ENCODE measurements at places on chromosomes 7 and 10. TPM values are rescaled to one million over a fixed set of nuclear protein-coding genes. Genes with fewer than 3 reads are reported as not detected.

The GIMAP1 gene
- 8.0 TPM for polyA plus RNA-seq

The SFRP4 gene
- 2.2 TPM for polyA plus RNA-seq

The SLC26A3 gene
- polyA plus RNA-seq: 0.03 TPM

The EPO gene
- not detected for polyA plus RNA-seq

The NANOS1 gene
- polyA plus RNA-seq: 5.1 TPM

The MKI67 gene
- 0.42 TPM for polyA plus RNA-seq

The ZNF736 gene
- 3.5 TPM for polyA plus RNA-seq

The WNT8B gene
- 0.08 TPM for polyA plus RNA-seq

The LIPJ gene
- not detected for polyA plus RNA-seq

The NHLRC2 gene
- polyA plus RNA-seq: 6.7 TPM

The ASZ1 gene
- not detected for polyA plus RNA-seq

The TMEM184A gene
- 6.7 TPM for polyA plus RNA-seq

The NPFFR1 gene
- 0.01 TPM for polyA plus RNA-seq

The SDK1 gene
- 9.8 TPM for polyA plus RNA-seq

The C10orf90 gene
- polyA plus RNA-seq: not detected

The CPVL gene
- 16.7 TPM for polyA plus RNA-seq

The DENND11 gene
- 7.4 TPM for polyA plus RNA-seq

The GAD2 gene
- polyA plus RNA-seq: not detected

The LAMB1 gene
- polyA plus RNA-seq: 233 TPM

The PYROXD2 gene
- 8.9 TPM for polyA plus RNA-seq

The MINPP1 gene
- 11.5 TPM for polyA plus RNA-seq

The NCF1 gene
- polyA plus RNA-seq: 3.3 TPM

The DEPP1 gene
- polyA plus RNA-seq: 51.6 TPM

The WNT2 gene
- 0.48 TPM for polyA plus RNA-seq

The CPA4 gene
- polyA plus RNA-seq: not detected

The CLEC5A gene
- 0.38 TPM for polyA plus RNA-seq

The CYP2C19 gene
- polyA plus RNA-seq: 0.06 TPM

The ELMO1 gene
- 14.1 TPM for polyA plus RNA-seq

The NXPH1 gene
- 0.14 TPM for polyA plus RNA-seq

The ABCB1 gene
- 4.3 TPM for polyA plus RNA-seq

The FAM221A gene
- 7.7 TPM for polyA plus RNA-seq

The OR2A5 gene
- polyA plus RNA-seq: not detected

The C10orf143 gene
- 7.7 TPM for polyA plus RNA-seq

The RSU1 gene
- 116 TPM for polyA plus RNA-seq

The POLL gene
- polyA plus RNA-seq: 27.6 TPM

Measured in urinary bladder (tissue), 4 donors.